DMS79 (cell line): ENCODE measurements at places on chromosomes 1 and 21.

- no peak for DNase-seq
Measured at GRCh38 chr1:217026531-217026930, 303.3 kb upstream of the ESRRG start.

- no peak for DNase-seq
Measured at GRCh38 chr1:219174460-219175211, 958 bp downstream of the LYPLAL1 start.

GRCh38 chr1:211724687-211725196, 49.3 kb upstream of the NEK2 start:
- DNase-seq = no peak

DNA sequence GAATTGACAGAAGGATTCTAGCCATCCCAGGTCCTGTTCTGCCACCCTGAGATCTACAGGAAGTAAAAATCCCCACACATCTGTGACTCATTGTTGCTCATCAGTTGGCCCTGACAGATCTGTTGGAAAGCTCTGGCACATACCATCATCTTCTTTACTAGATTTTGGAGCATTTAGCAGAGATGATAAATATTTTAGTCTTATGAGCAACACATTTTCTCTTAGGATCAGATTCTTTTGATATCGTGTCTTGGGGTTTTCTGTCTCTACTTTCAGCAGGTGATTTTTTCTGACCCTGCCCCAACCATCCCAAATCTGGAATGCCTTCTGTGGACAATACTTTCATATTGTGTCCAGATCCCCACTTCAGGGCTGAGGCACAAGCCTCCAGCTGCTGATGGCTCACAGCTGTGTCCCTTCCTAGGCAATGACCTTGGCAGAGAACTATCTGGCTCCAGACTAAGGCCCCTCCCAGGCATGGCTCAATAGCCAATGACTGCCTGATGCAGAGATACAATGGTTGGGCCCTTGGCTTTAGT, 102.8 kb downstream of the GDAP2 start:
- DNase-seq = no peak

DNA sequence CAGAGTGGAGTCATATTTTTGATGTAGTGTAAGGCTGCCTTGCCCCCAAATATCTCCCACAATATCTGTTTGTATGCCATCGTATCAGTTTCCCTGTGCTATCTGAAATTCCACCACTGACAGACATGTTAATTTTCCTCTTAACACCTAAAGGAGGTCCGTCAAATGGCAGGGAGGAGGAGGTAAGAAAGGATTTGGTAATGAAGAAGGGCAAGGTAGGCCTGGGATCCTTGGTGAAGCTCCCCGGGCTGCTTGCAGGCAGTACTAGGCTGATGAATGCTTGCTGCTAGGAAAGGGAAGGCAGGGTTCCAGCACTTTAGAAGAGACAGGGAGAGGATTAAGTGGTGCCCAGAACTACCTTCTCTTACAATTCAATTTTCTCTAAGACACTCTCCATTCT, 402.4 kb upstream of the ZP4 start:
- DNase-seq = no peak
